ENCODE measurements at places on chromosomes 3 and 15. TPM values are rescaled to one million over a fixed set of nuclear protein-coding genes. Genes with fewer than 3 reads are reported as not detected.

The IL12A gene
- 0.17 TPM for total RNA-seq

The CYP1A2 gene
- not detected for total RNA-seq

The SENP5 gene
- 28.7 TPM for total RNA-seq

The SERPINI2 gene
- not detected for total RNA-seq

The FANCD2OS gene
- not detected for total RNA-seq

The GP9 gene
- not detected for total RNA-seq

The TMC3 gene
- total RNA-seq, result not detected

The IGSF10 gene
- 0.94 TPM for total RNA-seq

The CYP8B1 gene
- not detected for total RNA-seq

The TPRG1 gene
- total RNA-seq, result 0.32 TPM

The P2RY1 gene
- total RNA-seq, result 2.5 TPM

The CLEC3B gene
- 33.1 TPM for total RNA-seq

The ATP8B4 gene
- total RNA-seq, result 29.4 TPM

The JMJD7 gene
- total RNA-seq, result 0.79 TPM

The STAC gene
- total RNA-seq, result not detected

The GOLGA8O gene
- 2.9 TPM for total RNA-seq

The ISG20 gene
- 3.1 TPM for total RNA-seq

The TNNC1 gene
- total RNA-seq, result 0.63 TPM

The GABPB1 gene
- 39.9 TPM for total RNA-seq

The PLCB2 gene
- total RNA-seq, result under 0.01 TPM

The LRRIQ4 gene
- total RNA-seq, result not detected

The ISLR2 gene
- total RNA-seq, result 0.16 TPM

The ZNF860 gene
- 0.32 TPM for total RNA-seq

The BCHE gene
- total RNA-seq, result 10.4 TPM

The FRMD5 gene
- total RNA-seq, result 9.3 TPM

The ATP13A5 gene
- total RNA-seq, result not detected

The CCDC54 gene
- not detected for total RNA-seq

The SPESP1 gene
- total RNA-seq, result 14.3 TPM

The PRTG gene
- 0.47 TPM for total RNA-seq

The ZNF80 gene
- total RNA-seq, result not detected

The CYP11A1 gene
- total RNA-seq, result 0.79 TPM

The PLCH1 gene
- total RNA-seq, result 0.09 TPM

The DUOXA1 gene
- total RNA-seq, result under 0.01 TPM

The NUP210 gene
- total RNA-seq, result not detected

The TUBGCP4 gene
- 6.5 TPM for total RNA-seq

The GOLGA8J gene
- 0.09 TPM for total RNA-seq

The UROC1 gene
- not detected for total RNA-seq

The SLC6A11 gene
- not detected for total RNA-seq

The TM4SF18 gene
- total RNA-seq, result under 0.01 TPM

The AGBL1 gene
- total RNA-seq, result not detected

The TF gene
- total RNA-seq, result 0.32 TPM

The MCTP2 gene
- total RNA-seq, result 4.1 TPM

The PLEKHO2 gene
- total RNA-seq, result 44.4 TPM

The CHL1 gene
- total RNA-seq, result 16.2 TPM

Data from bronchial smooth muscle cell (primary cell).